ENCODE measurements at places on chromosomes 11 and 22. TPM values are rescaled to one million over a fixed set of nuclear protein-coding genes. Genes with fewer than 3 reads are reported as not detected.

GRCh38 chr11:17642370-17642769 lies 77.0 kb upstream of the MYOD1 start:
- no peak for DNase-seq

GRCh38 chr11:69983897-69984438 lies 94.1 kb upstream of the ANO1 start:
- no peak for DNase-seq

DNA sequence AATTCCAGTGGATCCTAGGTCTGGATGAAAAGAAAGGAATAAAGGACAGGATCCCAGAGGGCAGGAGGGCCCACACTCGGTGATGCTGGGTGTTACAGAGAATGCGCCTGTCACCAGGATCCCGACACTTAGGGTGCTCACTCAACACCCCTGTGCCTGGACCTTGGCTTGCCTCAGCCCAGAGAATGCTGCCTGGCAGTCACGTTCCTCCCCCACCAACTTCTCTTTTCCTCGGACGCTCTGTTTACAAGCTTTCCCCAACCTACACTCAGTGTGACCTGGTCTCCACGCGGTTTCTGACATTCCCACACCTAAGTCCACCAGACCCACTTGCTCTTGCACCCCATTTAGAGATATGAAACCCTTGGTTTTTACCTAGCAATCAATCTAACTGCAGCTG lies 38.0 kb upstream of the ETS1 start:
- DNase-seq = no peak

DNA sequence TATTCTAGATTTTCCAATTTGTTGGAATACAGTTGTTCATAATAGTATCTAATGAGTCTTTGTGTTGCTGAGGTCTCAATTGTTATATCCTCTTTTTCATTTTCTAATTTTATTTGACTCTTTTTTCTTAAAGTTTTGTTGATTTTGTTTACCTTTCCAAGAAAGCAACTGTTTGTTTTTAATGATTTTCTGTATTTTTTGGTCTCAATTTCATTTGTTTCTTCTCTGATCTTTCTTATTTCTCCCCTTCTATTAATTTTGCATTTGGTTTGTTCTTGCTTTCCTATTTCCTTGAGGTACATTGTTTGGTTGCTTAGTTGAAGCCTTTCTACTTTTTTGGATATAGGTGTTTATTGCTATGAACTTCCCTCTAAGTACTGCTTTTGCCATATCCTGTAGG lies 5.2 kb upstream of the OR52A1 start:
- DNase-seq = no peak

DNA sequence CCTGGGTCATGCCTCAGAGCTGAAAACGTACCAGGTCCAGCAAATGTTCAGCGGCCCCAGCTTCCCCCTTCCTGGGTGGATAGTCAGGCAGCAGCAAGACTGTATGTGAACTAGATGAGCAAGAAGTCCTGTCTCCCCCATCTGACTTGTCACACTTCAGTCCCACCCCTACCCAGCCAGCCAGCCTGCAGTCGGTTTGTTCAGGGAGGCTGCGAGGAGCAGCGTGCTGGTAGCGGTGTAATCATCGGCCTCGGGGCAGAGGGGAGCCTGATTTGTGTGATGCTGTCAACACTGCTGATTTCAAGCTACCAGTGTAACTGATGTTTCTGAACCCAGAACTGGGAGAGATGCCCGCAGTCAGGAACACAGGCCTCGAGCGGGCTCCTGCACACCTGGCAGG lies 9.6 kb downstream of the TMEM258 start:
- no peak for DNase-seq

DNA sequence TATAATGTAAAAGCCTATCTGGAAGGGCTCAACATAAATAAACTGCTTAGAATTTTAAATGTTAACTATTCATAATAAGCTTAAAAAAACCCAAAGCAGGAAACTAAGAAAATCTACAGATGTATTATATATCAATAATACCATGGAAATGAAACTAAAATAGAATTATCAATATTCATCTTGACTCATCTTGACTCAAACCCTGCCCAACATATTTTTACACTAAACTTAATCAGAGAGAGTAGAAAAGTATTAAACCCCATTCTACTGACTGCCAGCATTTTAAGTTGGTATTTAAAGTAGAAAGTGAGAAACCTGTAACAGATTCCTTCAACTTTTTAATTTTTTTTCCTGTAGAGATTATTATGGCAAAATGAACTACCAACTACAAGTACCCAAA lies 149.2 kb downstream of the ENTHD1 start:
- DNase-seq = no peak

- DNase-seq = peak; percentile 7
Measured at GRCh38 chr11:111996129-111996528, 29.1 kb upstream of the DLAT start.

DNA sequence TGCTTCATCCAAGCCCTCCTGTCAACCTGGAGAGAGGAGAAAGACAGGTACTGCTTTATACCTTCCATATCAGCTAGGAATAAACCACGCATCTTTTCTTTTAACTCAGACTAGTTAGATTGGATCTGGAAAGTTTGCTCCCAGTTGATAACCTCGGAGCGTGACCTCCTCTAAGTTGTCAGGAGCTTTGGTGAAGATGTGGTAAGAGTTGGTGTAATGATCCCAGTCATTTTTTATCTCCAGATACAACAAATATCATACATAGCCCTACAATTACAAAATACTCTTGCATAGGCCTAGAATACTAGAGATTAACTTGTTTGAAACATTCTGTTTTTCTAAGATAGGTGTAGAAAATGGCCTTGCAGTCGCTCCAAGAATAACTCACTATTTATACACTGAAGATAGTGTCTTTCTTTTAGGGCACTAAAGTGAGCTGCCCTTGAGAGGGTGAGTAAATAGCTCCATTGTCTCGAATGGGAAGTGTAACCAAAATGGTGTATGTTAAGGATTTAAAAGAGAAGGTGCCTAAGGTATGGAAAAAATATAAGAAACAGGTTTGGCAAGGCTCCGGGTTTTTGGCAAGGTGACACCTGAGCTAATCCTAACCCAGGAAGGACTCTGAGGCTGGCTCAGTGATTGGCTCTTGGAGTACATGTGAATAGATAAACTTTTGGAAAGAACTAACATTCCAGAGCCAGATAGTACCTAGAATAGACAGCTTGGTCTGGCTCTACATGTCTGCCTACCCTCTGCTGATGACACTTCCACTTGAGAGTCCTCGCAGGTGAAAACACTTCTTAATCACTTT lies 59.4 kb downstream of the GLYATL1 start:
- DNase-seq = no peak

- DNase-seq = no peak
Measured at GRCh38 chr11:45288339-45288738, 2.2 kb upstream of the SYT13 start.

- DNase-seq = no peak
Measured at GRCh38 chr22:42299586-42300258, 29.3 kb upstream of the TCF20 start.

Gene CCDC188
- 2.2 TPM for total RNA-seq

Gene DAGLA
- total RNA-seq = 2.9 TPM

Gene UBQLNL
- 0.32 TPM for total RNA-seq

Gene HBG2
- not detected for total RNA-seq

Gene EXPH5
- total RNA-seq = 1.5 TPM

Gene AQP11
- total RNA-seq = 2.9 TPM
